ENCODE measurements at places on chromosomes 4 and X.

DNA sequence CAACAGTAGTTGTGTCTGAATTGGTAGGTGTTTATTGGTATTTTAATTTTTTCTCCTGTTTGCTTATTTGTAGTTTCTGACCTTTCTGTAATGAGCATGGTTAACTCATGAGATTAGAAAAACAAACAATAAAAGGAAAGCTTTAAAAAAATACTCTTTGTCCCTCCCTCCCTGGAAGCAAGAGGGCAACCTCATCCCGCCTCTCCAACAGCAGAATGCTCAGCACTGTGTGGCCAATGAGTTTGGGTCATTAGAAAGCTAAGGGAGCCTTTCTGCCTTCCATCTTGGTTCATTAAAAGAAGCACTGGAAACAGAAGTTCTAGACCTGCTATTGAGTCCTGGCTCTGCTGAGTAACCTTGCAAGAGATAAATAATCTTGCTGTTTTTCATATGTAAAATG, 33.9 kb downstream of the TRPC5 start:
- DNase-seq = no peak

- DNase-seq = no peak
Measured at GRCh38 chr4:38452009-38452408, 212.0 kb upstream of the KLF3 start.

DNA sequence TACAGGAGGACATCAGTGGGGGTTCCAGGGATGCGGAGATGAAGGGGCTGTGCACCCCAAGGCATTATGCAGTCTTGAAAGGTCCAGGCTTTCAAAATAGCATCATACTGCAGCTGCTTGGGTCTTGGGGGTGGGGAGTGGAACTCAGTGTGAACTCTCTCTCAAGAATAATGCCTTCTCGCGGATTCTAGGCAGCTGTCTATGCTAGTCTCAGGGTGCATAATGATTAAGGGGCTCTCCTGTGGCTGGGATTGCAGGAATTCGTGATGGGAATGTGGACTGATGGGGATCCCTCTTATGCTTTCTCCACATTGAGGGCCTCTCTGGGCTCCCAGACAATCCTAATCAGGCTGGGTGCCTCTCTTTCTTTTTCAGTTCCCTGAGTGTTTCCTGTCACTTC, 172.2 kb upstream of the ARHGAP24 start:
- DNase-seq = no peak

DNA sequence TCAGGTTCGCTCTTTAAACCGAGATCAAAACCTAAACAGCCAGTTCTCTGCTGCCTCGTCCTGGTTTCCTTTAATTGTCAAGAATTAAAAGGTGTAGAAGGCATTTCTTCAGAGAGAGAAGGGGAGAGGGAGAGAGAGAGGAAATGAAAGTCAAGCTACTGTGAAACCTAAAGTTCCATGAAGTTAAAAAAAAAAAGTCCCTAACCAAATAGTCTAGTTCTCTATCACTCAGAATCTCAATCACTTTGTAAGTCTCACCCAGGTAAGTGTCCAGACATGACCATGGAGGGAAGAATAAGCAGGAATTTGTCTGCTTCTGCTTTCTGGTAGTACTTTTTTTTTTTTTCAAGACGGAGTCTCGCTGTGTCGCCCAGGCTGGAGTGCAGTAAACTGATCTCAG, 18.8 kb upstream of the SMIM14 start:
- no peak for DNase-seq

- no peak for DNase-seq
Measured at GRCh38 chr4:140336730-140337129, 36.7 kb upstream of the SCOC start.

GRCh38 chrX:150873616-150874015, 24.9 kb downstream of the CD99L2 start:
- DNase-seq = no peak

DNA sequence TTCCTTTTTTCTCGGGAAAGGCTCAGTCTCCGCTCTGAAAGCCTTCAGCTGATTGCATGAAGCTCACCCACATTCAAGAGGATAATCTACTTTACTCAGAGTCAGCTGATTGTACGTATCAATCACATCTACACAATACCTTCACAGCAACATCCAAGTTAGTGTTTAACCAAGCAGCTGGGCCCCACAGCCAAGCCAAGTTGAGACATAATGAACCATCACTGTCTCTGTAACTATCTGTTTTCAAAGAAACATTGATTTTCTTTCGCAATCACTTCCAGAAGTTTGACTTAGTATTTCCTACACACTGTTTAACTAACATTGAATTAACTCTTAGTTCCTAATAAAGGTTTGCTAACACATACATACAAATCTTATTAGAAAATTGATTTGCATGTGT, 40.3 kb downstream of the RWDD4 start:
- no peak for DNase-seq

- no peak for DNase-seq
Measured at GRCh38 chr4:125986307-125986706, 671.6 kb downstream of the FAT4 start.

DNA sequence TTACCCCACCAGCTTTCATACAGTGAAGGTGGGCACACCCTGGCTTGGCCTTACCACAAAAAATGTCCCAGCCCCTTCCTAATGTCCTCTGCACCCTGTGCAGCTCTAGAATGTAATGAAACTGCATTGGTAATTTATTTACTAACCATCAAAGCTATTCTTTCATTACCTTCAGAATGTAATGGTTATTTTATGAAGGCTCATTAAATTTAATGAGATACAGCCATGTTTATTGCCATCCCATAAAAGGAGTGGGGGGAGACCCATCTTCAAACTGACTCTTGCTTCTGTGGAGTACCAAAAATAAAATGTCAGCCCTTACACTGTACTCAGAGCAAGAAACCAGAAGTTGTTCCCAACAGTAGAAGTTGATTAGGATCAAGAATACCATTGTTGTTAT, 25.0 kb downstream of the NKX6-1 start:
- DNase-seq = no peak

DNA sequence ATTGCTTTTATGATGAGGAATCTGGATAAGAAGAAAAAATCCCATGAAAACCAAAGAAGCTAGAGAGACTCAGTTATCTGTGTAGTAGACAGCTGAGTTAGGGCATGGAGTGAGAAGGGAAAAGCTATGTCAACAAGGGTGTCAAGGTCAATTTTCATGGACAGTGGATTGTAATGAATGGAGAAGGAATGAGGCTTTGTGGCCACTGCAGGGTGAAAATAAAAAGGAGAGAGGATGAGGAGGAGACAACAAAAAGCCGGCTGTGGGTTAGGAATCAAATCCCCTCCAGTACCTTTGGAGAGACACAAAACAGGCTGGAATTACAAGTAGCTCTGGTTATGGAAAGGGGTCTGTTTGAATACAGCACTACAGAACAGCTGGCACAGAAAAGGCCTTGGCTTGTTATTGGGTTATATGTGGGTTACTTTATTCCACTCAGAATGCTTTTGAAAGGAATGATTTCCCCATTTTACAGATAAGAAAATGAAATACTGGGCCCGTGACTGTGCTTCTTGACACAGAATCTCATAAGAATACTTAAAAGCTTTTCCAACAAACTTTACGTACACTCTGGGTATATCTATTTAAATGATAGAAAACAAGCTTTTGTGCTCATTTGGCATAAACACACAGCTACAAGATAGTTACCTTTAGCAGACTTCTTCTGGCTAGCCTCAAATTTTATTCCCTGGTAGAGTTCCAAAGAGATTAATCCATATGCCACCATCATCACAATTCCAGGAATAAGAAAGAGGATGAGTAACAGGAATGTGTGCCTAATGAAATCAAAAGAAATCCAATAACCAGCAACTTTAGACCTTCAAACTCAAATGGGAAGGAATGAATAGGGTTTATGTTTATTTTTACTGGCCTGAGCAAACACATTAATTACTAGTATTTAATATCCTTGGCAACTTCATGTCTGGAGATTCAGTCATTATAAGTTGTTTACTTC, 7.5 kb downstream of the CCKAR start:
- DNase-seq = no peak

GRCh38 chr4:38670939-38671591, 7.1 kb downstream of the KLF3 start:
- DNase-seq = no peak

DNA sequence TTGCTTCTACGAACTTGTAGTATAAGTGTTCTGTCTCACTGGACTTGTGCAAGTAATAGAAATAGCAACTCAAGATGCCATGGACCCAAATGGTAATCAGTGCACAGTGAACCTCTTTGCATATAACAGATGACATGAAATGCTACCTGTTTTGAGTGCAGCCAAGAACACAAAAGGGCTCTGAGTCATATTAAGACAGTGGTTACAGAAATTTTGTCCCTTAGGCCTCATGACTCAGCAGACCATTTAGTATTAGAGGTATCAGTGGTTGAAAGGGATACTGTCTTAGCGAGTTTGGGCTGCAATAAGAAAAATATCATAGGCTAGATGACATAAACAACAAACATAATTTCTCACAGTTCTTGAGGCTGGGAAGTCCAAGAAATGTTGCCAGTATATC, 502.9 kb upstream of the PCDH10 start:
- no peak for DNase-seq

- DNase-seq = no peak
Measured at GRCh38 chr4:114115526-114115925, 136.1 kb upstream of the ARSJ start.

GRCh38 chr4:189060104-189060503, 880.6 kb upstream of the FRG1 start:
- DNase-seq = no peak

DNA sequence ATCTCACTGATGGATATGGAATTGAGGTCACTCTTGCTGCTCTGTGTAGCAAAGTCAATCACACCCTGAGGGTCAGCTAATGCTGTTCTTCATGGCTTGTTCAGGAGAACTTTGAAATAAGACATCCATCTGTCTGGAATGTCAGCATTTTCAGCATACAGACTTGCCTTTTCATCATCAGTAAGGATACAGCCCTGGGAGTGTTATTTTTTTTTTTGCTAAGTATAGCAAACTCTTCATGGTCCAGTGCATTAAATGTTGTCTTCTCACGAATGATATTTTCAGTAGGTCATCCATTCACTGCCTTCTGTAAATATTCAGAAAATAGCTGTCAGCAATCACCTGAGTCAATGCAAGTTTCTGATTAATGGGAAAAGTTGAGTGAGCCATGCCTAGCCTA, 268.8 kb upstream of the SMIM31 start:
- no peak for DNase-seq

DNA sequence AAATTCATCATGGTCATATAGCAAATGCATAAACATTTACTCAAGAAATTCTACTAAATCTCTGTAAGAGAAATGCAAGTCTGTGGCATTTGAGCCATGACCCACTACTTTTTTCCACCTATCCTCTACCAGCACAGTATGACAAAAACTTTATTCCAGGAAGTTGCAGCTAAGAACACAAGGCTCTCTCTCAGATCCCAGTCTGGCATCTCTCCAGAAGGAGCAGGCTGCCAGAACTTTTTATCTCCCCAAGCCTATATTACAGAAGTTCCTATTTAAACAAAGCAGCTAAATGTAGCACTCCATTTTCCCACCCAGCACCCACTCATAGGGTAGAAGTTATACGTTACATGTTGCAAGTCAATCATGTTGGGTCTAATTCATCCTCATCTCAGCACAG, 49.3 kb upstream of the EPGN start:
- DNase-seq = no peak

DNA sequence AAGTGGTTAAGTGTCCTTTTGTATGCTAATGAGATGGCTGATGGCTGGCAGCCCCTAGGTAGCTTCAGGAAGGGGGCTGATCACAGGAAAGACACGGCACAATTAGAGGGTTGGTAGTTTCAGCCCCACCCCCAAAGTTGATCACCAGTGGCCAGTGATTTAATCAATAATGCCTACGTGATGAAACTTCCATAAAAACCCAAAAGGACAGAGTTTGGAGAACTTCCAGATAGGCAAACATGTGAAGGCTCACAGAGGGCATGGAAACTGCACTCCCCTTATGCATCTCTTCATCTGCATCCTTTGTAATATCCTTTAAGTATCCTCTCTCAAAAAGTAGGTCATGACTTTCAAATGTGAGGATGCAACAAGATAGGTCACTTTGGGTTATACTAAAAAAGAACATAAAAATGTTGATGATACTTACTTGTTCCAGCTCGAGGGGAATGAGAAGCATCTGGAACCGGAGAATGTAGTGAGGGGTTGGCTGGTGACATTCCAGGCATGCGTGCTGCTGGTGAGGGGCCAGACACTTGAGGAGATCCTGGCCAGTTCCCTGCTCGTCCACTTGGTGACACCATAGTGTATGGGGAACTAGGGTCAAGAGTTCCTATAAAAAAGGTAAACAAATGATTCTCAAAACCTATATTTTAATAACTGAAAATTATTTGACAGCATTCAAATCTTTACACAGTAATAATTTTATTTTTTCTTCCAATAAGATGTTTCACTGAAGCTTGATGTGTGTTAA, 16.7 kb upstream of the CXorf38 start:
- DNase-seq = no peak

GRCh38 chr4:37650481-37650880, 35.7 kb downstream of the RELL1 start:
- no peak for DNase-seq

- DNase-seq = no peak
Measured at GRCh38 chr4:21596521-21596920, 352.1 kb downstream of the KCNIP4 start.

All from substantia nigra (tissue), 51 donors.